ENCODE measurements at places on chromosomes 5 and 9.

DNA sequence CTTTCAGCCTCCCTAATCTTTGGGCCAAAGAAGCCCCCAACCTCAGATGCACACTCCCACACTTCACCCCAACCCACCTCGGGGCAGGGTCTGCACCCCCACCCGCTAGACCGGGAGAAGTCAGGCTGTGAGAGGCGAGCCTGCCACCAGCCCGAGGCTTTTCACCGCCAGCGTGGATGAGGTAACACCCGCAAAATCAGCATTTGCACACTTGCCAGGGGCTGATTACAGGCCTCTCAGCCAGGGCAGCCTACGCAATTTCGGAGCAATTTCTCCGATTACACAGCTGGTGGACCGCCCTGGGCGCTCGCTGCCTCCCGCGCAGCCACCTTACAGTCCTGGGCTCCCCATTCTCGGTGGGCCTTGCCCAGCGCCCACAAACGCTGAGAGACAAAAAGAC is 68.5 kb downstream of the FOXD1 start:
- DNase-seq = no peak

GRCh38 chr5:149937610-149938009 is 7.0 kb downstream of the PDE6A start:
- DNase-seq = no peak

DNA sequence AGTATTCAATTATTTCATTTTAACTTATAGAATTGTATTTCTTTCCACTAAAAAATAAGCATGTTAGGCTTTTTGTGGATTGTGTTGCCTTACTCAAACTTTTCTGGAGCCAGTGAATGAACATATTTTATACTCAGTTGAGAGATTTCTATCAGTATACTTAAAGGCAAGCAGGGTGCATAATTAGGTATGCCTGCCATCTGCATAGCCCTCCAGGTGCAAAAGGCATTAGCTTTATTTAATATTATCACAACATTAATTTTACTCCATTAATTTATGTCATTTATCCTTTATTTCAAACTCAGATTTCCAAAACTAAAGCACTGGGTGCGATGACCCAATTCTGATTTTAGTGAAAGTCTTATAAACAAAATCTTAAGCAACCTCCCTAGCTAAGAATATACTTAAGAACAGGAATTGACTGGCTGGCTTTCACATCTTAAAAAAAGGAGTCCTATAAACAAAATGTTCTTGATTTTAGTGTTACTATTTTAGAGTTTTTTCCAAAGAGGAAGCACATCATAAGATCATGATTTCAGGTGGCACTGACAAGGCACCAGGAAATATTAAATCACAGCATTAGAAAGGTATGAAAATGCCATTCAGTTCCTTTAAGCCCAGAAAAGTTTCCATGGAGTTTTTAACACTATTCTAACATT is 178.4 kb downstream of the MPDZ start:
- no peak for DNase-seq

- DNase-seq = no peak
These were observed 341.9 kb downstream of the DIRAS2 start for GRCh38 chr9:90300611-90301276.

- no peak for DNase-seq
These were observed 27.2 kb downstream of the ATP6V0E1 start for GRCh38 chr5:173010547-173011464.

DNA sequence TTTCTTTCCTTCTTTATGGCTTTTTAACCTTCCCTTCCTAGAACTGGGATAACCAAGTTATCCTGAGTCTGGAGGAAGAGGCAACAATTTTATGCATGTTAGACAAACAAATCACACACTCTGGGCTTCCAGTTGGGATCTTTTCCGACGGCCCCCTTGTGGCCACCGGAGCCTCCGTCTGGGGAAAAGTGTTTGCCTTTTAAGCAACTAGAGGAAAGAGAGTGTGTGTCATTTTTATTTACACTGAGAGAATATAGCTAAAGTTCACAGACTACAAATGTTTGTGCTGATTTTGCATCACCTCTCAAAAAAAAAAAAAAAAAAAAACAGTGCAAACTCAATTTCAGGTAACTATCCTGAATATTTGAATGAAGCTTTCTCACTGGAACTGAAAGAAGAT is 126.2 kb downstream of the SEMA6A start:
- DNase-seq = no peak

GRCh38 chr9:136051453-136051836 is 43.6 kb downstream of the NACC2 start:
- DNase-seq = no peak
